ENCODE measurements at places on chromosomes 3 and 15.

DNA sequence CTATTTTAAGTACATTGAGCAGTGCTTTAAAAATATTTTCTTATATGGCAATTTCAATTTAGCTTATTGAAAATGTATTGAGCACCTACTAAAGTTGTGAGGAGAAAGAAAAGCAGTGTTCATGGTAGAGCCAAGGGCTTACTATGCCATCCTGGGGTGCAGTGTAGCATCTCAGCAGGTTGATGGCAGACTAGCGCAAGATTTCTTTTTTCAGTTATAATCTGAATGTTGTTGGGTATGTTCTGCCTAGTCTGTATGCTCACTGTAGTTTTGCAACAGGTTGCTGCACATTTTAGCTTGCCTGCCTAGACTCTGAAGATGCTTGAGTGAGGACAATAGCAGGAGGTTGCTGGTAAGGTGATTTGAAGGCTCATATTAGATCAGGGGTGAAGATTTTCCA is 103.1 kb upstream of the UNC13C start:
- DNase-seq = no peak

DNA sequence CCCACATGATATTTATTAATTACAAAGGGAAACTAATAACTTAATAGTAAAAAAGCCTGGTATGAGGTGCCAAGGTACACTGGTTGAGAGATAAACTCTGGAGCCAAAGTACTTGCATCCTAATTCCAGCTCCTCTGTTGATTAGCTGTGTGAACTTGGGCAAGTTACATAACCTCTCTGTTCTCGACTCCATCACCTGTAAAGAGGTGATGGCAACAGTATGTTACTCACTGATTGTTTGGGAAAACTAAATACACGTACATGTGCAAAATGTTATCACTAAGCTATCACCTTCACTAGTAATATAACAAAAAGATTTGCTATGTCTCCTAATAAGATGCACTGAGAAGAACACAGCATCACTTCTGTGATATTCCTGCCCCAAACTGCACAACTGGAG is 206.4 kb downstream of the MEX3B start:
- no peak for DNase-seq

DNA sequence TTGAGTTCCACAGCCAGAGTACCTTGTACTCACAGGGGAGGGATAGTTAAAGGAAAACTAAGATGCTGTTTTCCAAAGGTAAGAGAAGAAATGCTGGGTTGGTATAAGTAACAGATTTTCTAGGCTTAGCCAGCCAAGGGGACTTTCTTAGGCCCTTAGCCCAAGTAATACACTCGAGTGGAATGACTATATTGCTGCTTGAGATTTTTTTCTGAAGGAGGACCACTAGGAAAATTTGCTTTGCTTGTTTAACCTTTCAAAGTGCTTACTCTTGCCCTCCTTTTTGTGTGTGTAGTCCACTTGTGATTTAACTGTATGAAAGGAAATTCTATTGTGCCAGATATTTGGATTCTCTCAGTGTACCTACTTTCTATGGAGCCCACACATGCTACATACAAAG is 50.5 kb downstream of the IL5RA start:
- DNase-seq = no peak

- no peak for DNase-seq
Measured at GRCh38 chr15:57624730-57625129, 33.0 kb downstream of the MYZAP start.

- DNase-seq = no peak
Measured at GRCh38 chr3:192259661-192260060, 467.7 kb downstream of the FGF12 start.

DNA sequence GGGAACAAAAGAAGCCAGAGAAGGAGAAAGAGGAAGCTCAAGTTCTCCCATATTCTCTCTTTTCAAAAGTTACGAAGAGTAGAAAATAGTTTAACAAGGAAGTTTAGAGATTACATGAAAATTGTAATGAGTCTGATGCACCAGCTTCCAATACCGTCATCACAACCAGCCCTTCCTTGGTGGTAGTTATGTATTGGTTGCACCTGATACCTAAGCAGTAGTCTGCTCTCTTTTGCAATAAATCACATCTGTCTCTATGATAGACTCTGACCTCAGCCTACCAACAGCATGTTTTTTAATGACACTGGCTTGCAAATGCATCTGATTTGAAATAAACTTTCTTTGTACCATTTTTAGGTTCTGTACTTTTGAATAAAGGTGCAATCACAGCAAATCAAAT is 575.8 kb downstream of the FHIT start:
- no peak for DNase-seq

GRCh38 chr3:193377591-193377990 is 962 bp downstream of the ATP13A5 start:
- DNase-seq = no peak

DNA sequence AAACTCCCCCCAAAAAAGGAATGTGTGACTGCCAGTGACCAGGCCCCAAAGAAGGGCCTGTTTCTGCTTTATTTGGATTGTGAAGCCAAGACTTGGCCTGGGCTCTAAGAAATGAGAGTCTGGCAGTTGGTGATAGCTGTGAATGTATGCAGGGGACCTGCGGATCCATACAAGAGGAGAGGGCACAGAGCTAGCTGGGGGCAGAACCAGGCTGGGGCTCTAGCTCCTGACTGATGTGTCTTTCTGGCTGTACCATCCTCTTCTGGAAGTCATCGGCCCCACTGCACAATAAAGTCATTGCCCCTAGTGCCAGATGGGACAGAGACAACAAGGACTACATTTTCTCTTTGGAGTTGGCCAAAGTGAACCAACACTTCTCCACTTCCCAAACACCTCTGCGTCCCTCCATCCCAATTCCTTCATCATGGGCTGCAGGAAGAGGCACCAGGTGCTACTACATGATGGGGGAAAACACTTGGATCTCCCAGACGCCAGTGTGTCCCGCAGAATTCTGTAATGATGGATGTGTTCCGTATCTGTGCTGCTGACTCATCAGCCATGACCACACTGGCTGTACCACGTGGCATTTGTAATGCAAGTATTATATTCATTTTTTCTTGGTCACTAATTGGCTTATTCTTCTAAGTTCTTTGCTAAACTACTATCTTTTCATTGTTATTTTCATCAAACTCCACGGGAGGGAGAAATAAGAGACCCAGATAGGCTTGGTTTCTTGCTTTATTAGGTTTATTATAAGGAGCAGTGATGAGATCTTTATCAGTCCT is 1.7 kb upstream of the PLA2G4F start:
- DNase-seq = no peak
